ENCODE measurements at places on chromosomes 3 and 15.
A peak's percentile ranks its signal among the peaks of the same experiment; 100 is the strongest.

GRCh38 chr15:82942691-82943090 is 9.8 kb downstream of the HOMER2 start:
- DNase-seq: no peak

GRCh38 chr15:98599909-98600691 is 48.2 kb upstream of the IGF1R start:
- peak; percentile 14 for DNase-seq

DNA sequence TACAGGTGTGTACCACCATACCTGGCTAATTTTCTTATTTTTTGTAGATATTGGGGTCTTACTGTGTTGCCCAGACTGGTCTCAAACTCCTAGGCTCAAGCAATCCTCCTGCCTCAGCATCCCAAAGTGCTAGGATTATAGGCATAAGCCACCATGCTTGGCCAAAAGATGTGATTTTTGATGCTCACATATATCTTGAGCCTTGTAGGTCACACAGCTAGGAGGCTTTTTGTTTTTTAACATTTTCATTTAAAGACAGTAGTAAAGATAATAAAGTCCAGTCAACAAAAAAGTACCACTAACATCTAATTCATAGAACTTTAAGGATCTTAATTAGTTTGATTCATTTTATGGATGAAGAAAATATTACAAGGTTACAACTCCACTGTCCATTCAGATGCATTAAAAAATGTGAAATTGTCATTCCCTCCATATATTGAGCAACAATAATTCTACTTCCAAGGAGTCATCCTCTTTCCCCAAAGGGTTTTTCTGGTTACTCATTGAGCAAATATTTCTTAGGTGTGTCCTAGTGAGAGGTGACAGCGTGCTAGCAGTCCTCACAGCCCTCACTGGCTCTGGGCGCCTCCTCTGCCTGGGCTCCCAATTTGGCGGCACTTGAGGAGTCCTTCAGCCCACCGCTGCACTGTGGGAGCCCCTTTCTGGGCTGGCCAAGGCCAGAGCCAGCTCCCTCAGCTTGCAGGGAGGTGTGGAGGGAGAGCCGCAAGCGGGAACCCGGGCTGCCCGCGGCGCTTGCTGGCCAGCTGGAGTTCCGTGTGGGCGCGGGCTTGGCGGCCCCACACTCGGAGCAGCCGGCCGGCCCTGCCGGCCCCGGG is 8.3 kb upstream of the TASOR start:
- DNase-seq: no peak

DNA sequence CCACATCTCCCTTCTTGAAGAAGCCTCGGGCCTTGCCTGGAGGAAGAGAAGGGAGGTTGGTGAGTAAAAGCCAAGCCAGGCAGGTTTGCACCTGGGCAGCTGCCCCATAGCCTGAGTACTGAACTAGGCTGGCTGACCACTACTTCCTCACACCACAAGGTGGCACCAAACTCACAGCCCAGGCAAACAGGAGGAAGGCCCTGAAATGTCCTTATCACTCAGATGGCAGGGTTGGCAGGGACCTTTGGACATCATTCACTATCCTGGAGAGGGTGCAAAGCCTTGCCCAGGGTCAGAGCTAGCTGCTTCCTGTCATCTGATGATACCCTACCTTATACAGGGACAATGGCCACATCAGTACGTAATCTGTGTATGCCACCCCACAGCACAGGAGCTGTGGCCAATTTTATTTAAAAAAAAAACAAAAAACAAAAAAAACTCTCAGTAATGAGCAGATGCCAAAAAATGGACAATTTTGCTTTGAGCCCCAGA is 2.2 kb upstream of the GRAMD2A start:
- peak; percentile 65 for DNase-seq

DNA sequence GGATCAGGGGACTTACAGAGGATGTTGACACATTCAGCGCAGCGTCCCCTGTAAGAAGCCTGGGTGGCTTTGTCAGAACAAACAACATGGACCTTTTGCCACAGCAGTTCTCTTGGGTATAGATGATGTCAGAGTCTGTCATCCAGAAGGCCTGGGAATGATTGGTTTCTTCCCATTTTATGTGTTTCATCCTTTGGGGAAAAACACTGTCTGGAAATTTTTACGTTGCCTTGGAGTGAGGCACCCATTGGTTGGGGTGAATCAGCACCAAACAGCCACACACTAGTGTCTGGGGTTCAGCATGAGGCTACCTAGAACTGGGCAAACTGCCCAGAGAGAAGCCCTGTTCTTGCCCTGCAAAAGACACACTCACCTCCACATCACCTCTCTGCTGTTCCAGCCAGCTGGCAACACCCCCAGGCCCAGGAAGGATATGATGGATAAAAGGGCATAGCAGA is 123.0 kb downstream of the FAM43A start:
- no peak for DNase-seq

GRCh38 chr3:129348734-129349133 is 70.1 kb downstream of the HMCES start:
- no peak for DNase-seq

DNA sequence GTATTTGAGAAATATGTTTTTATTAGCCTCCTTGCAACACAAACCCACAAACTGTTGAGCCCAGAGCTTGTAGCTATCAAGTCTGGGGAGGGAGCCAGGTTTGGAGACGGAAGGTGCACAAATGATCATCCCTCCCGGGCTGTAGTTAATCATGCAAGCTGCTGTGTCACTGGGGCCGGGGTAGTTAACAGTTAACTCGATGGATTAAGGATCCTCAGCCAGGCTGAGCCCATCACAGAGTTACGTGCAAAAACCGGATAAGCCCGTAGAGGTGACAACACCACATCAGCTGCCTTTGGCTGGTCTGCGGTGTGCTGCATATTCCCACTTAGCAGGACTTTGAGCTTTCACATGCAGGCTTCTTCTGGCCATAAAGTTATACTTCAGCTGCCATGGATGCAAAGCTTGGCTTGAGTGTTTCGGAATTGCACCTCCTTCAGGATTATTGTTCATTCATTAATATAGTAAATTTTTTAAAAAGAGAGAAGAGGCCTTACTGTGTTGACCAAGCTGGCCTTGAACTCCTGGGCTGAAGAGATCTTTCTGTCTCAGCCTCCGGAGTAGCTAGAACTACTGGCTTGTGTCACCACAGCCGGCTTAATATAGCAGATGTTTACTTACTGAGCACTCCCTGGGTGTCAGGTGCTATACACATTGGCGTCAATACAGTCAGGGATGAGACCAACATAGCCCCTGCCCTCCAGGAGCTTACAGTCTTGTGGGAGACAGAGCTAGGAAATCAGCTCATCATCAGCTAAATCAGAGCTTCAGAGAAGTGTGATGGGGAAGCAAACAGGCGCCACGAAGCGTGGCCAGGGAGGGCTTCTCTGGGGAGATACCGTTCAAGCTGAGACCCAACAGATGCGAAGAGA is 226.8 kb upstream of the BHLHE40 start:
- DNase-seq: no peak

- no peak for DNase-seq
Observed at GRCh38 chr3:191373327-191373726, 43.0 kb upstream of the UTS2B start.

- no peak for DNase-seq
Observed at GRCh38 chr3:158916111-158916510, 114.3 kb downstream of the MFSD1 start.

- DNase-seq: no peak
Observed at GRCh38 chr3:50734985-50735384, 60.3 kb downstream of the DOCK3 start.

GRCh38 chr3:171333784-171334464 is 126.3 kb downstream of the TNIK start:
- DNase-seq: no peak

Measured in CD8-positive, alpha-beta T cell (primary cell).